ENCODE measurements at places on chromosomes 3 and 15.
A peak's percentile ranks its signal among the peaks of the same experiment; 100 is the strongest.

- DNase-seq, result no peak
These were observed 392.6 kb upstream of the TPM1 start for GRCh38 chr15:62649793-62650420.

GRCh38 chr3:184676927-184677326 lies 34.9 kb downstream of the MAGEF1 start:
- DNase-seq, result no peak

DNA sequence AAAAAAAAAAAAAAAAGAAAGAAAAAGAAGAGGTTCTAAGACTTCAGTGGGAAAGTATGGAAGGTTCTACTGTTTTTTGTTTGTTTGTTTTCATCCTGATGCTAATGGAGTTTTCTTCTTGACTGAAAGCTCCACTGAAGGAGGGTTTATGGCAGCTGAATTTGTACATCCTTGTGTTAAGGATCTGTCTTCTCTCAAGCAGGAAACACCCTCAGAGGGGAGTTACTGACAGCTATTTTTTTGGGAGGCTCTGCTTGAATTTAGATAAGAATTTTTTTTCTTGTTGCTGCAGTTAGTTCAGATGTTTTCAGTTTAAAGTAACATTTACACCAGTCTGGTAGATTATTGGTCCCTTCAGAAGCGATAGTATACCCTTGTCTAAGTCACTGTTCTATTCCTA lies 325.3 kb downstream of the ROBO2 start:
- no peak for DNase-seq

- DNase-seq, result peak; percentile 82
These were observed 3.2 kb upstream of the SIN3A start for GRCh38 chr15:75454471-75455378.

- no peak for DNase-seq
These were observed 263.1 kb downstream of the ADAMTS17 start for GRCh38 chr15:100078511-100079220.

DNA sequence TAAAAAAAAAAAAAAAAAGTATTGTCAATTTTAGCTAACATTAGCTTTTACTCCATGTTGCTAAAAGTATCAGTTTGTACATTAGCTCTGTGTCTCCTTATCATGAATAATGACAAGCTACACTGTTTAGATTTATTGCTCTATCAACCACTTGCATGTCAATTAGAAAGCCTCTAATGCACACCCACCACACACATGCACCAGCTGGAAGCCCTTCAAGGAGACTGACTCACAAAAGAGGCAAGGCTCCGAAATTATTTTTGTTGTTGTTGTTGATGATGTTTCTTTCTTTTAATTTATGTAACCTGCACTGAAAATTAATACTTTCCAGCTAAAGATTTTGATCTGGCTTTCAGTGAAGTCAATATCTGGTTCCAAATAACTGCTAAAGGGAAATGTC lies 71.5 kb downstream of the ETFA start:
- DNase-seq, result no peak

- DNase-seq, result no peak
These were observed 21.0 kb downstream of the MAPKAPK3 start for GRCh38 chr3:50637945-50638344.

DNA sequence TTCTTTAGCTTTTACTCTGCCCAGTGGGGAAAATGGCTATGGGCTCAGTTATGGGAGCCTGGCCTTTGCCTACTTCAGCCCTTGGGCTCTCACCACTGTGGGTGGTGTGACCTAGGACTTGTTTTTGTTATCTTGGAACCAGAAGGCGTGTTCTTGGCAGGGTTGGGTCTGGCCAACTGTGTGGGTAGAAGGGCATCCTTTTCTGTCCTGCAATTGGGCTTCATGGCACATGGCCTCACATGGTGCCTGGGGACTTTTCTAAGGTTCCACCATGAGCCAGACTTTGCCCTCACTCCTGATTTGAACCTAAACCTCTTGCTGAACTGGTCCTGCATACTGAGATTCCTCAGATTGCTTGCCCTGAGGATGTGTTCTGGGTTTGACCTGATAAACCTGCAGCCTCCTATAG lies 1.7 kb downstream of the GLYCTK start:
- no peak for DNase-seq

DNA sequence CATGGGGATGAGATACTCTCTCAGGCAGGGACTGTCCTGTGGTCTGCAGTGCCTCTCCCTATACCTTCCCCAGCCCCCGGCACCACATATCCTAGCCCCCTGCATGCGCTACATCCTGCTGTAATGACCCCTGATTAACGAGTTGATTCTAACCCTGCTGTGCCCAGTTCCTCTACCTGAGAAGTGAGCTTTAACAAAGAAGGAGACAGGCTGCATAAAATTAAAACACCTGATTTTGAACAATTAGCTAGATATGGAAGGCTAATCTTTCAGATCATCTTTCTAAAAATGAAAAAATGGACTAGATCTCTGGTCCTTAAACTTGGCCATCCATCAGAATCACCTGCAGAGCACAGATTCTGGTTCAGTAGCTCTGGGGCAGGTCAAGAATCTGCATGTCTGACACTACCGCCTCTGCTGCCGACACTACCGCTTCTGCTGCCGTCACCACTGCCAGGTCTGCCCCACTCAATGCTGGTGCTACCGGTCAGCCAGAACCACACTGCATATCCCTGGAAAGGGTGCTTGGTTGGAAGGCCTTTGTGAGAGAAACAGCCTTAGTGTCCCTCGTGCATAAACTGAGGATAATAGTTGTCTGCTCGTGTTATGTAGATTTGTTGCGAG lies 33.6 kb upstream of the ZBTB38 start:
- no peak for DNase-seq

- peak; percentile 48 for DNase-seq
These were observed at the start of gene OCA2 for GRCh38 chr15:28098766-28099554. Gene OCA2, minus strand, starts transcription at chr15:28099315. Its CDS starts 17,441 bp downstream, at chr15:28081874.

- no peak for DNase-seq
These were observed 94.8 kb downstream of the IGF1R start for GRCh38 chr15:98743177-98743576.

DNA sequence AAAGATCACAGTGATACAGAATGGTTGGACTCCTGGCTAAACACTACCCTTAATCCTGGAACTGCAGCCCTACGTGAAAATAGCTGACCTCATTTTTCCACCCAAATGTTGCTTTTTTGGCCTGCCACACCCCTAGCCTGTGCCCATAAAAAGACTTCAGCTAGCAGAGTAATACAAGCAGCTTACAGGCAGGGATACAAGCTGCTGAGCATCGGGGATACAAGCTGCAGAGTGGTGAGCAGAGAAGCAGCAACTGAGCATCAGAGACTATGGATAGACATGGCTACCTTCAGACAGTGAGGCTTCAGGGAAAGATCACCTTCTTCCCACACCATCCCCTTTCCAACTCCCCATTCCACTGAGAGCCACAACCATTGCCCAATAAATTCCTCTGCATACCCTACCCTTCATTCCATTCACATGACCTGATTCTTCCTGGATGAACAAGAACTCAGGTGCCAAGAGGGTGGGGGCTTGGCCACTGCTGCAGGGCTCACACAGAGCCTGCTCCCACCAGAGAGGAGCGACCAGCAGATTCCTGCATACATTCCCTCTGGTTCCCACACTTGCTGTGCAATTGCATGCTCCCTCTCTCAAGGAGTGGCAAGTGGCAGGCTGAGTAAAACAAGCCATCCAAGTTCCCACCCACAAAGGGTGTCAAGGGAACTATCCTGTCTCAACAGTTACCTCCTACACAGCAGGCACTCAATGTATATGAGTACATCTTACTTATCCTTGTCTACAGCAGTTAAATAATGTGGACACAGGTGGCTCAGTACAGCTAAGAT lies 217.5 kb downstream of the ALCAM start:
- DNase-seq, result no peak

DNA sequence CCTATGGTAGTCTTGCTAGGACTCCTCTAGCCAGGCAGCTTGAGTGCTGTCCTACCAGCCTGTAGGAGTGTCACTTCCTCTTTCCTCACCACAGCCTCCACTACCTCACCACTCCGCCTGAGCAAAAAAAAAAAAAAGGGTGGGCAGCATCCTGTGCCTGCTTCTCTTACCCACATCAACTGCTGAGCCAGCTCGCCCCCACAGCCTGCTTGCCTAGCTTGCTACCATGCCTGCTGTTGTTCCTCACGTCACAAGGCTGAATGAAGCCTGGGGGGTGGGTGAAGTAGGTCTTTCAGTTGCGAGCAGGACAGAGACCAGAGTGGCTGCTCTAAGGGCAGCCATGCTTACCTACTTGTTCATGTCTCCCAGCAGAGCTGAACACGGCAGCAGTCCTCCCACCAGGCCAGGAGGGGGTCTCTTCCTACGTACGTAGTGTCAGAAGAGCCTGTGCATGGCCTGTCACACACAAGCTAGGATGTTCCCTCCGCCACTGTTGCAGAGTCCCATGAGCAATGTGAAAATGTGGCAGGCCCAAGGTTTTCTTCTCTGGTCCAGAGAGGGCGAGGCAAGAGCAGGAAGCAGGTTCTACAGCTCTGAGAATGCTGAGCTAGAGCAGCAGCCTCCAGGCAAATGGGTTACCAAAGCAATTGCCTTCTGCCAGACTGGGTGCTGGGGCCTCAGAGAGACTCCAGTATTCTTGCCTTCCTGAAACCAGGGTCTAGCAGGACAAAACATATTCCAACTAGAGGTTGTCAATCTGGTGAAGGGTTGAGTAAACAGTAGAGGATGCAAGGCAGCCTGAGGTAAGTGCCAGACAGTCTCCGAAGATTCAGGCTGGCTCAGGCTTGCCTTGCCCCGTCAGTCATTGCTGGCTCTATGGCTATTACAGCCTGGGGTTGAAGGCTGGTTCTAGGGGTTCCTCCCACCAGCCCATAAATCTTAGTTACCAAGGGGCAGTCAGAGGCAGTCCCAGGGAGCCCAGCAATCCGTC lies 8.1 kb downstream of the PPM1M start:
- peak; percentile 88 for DNase-seq

DNA sequence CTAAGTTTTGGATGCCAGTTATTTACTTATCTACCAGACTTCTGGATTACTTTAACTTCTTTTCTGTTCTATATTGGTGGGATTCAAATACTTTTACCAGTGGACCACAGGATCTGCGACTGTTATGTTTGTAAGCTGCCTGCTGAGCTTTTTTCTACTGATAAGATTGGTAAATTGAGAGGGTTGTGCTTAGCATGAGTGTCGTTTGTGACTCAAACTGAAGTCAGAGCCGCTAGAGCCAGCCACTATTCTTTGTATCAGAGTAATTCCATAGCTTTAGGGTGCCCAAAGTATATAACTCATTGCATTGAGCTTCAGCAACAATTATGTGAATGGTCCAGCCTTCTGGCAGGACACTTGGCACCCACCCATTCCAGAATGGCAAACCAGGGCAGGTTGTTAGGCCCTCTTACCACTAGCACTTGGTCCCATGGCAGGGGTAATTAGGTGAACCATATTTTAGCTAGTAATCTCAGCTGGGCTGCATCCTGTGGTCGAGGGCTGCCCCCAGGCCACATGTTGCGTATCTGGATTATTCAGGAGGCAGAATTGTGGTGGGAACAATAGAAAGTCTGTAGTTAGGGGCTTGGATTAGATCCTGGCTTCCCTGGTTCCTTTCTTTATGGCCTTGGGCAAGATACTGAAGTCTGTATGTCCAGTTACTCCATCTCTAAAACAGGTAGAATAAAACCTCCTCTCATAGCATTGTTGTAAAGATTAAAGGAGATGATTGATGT lies 6.0 kb downstream of the PLCL2 start:
- no peak for DNase-seq

DNA sequence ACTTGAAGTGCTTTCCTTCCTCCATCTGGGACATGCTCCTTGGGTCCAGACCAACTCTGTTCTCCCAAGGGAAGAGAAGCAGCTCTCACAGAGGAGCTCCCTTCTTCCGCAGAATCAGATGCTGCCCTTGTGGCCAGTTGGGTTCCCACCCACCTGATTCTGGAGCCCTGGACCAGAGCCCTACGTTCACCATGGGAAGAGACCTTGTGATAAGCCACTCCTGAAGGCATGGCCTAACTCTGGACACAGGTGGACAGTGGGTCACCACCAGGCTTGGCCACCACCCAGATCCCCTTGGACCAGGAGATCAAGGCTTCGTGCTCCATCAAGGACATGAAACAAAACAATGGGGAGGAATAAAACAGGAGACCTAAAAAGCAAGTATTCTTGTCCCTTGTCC lies 172.2 kb downstream of the RPLP1 start:
- no peak for DNase-seq

DNA sequence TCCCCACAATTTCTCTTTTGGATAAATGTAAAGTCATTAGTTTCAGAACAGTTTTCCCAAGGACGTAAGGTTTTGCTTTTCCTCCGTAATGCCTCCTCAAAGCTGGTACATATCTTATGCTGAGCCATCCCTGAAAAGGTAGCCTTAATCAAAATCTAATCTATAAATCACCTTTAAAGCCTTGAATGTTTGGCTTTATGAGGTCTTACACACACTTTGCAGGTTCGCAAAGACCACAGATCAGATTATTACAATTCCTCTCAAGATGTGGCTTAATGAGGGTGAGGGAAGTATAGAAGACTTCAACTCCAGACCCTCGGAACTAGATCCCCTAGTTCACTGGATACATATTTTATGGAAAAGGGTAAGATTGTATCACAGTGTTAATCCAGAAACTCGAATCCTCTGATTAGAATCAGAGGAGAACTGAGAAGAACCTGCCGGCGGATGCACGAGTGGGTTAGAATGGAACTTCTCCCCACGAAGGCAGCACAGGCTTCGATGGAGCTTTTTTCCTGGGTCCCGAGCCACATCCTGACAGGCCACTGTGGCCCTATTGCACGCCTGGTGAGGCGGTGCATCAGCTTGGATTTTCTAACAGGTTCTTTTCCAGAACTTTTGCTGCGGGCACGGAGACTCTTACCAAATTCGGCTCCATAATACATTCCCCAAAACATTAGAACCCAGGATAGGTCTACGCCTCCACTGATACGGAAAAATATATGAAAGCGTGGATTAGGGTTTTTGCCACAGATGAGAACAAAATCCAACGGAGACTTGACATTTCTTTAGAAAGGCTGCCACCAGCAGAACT lies 1.2 kb downstream of the CTXND1 start:
- DNase-seq, result no peak

- no peak for DNase-seq
These were observed 527.4 kb downstream of the SI start for GRCh38 chr3:164550857-164551256.

DNA sequence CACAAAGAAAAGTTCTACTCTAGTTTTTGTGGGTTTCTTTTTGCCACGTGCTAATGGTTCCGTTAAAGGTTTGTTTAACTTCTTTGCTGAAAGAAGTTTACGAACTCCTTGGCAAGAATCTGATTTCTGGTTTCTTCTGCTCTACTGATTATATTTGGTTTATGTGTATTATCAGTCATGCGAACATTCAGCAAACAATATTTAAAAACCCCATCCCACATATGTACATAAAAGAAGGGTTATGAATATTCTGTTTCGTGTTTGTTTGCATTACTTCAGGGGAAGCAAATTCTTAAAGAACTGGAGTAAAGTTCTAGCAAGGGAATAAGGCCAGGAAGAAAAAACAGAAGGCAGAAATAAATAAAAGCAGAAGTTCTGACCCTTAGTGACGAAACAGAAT lies 9.8 kb downstream of the LARS2 start:
- DNase-seq, result no peak

DNA sequence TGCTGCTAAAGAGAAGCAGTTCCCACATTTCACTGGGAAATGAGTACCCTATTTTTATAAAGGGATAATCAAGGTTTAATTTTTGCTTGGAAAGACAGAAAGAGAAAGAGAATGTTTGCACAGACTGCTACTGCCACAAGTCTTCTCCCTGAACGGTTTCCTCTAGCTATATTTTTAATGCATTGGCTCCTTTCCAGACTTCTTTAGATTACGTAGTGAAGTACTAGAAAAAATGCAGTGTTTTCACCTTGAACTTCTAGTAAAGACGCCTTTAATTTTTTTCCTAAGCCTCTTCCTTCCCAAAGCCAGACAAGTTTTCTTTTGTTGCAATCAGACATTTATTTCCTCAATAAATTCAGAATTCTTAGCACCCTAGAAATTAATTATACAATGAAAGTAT lies 248.3 kb upstream of the CCDC54 start:
- DNase-seq, result no peak

- no peak for DNase-seq
These were observed 13.3 kb downstream of the NLGN1 start for GRCh38 chr3:173410849-173411248.

All from CD4-positive, alpha-beta T cell treated with Interleukin-4 for 1 hour (primary cell).